ENCODE measurements at places on chromosomes 12 and 14.

DNA sequence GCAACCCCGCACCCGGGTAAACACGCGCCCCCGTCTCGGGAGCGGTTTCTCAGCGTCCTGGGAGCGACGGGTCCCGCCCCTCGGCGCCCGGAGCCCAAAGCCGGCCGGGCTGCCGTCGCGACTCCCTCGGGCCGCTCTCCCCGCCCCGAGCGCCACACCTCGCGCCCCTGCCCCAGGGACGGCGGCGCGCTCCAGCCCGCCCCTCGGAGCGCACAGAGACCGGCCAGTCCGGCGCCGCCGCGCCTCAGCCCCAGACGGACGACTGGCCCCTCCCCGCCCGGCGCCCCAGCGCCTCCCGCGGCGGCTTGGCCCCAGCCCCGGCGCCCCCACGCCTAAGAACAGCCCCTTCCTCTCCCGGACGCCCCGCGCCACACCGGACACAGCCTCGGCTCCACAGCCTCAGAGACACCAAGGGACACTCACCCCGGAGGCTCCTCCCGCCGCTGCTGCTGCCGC lies 411 bp downstream of the BTBD7 start:
- DNase-seq, result peak; percentile 55

GRCh38 chr12:127126260-127126628 lies 1140.7 kb upstream of the TMEM132C start:
- no peak for DNase-seq

- no peak for DNase-seq
Measured at GRCh38 chr12:2904260-2904659, 13.6 kb downstream of the TULP3 start.

GRCh38 chr12:92075425-92075914 lies 70.2 kb downstream of the BTG1 start:
- DNase-seq, result no peak

DNA sequence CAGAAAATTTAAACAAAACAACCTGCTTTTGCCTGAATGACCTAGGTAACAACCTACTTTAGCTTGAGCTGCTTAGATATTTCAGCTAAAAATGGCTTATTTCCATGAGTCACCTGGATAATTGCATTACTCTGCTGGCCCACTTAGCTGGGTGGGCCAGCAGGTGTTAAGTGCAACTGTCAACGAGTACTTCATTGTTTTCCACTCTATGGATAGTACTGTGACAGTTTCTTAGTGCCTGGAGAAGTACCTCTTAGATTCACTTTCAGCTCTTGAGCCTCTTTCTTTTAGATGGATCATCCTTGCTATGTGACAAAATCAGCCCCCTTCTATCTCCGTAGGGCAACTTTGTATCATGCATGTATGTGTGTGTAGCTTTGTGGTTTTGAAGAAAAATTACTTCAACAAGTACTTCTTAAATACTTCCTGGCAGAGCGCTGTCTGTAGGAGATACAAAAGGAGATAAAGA lies 368.2 kb upstream of the ATP2B1 start:
- DNase-seq, result no peak

- no peak for DNase-seq
Measured at GRCh38 chr12:82225871-82226270, 132.3 kb downstream of the CCDC59 start.

DNA sequence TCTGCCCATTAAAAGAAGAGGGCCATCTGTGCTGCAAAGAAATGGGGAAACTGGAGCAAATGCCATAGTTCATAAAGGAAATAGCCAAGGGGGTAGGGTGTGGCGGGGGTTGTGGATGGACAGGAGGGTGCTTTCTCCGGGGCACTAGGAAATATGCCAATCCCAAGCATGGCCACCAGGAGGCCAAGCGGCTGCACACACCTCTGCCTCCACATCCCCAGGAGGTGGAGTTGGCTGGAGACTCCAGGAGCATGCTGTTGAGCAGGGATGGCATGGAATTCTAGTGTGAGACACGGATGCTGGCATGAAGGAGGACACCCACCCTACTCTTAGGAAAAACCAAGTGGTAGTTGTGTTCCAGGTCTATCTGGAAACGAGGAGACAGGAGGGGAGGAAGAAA lies 25.2 kb downstream of the NID2 start:
- DNase-seq, result no peak

GRCh38 chr14:24234095-24235005 lies 1.6 kb downstream of the GMPR2 start:
- no peak for DNase-seq

GRCh38 chr14:51545396-51545795 lies 106.3 kb upstream of the FRMD6 start:
- DNase-seq, result no peak

DNA sequence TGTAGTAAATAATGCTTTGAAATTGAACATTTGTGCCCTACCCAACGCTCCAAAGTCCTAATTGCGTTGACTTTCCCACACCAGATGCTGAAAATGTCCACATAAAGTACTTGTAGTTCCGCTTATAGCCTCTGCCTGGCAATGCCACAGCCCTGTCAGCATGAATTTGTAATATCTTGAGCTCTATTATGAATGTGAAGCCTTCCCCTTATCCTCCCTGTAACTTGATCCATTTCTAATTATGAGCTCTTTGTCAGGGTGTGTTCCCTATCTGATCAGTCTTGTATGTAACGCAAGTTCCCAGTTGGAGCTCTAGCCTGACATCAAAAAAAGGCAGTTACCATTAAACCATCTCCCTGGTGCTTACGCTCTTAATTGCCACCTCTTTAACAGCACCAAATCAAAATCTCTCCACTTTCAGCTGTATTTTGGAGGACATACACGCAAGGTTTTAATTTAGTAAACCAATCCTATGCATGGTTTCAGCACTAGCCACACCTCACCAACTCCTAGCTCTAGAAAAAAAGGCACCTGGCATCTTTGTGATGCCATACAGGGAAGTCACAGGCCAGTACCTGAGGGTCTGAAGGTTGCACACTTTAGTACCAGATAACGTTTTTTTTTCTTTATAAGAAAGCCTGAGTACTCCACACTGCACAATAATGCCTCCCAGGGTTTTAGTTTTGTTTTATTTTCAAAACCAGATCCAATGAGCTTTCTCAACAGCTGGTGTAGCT lies 69.3 kb downstream of the EEA1 start:
- DNase-seq, result peak; percentile 38

DNA sequence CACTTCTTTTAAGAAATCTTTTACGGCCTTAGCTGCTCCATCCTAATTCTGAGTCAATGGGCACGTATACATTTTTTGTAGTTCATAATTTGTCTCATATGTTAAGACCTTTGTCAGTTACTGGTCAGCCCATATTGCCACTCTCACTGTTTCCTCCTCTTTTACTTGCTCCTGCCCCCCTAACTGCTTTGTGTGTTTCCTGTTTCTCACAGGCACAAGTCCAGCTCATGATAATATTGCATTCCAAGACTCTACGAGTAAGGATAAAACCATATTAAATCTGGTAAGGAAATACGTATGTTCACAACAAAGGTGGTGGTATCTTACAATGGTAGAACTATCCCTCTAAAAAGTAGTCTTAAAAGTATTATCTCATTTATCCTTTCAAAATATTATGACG lies 111.7 kb downstream of the DNAI7 start:
- DNase-seq, result no peak

DNA sequence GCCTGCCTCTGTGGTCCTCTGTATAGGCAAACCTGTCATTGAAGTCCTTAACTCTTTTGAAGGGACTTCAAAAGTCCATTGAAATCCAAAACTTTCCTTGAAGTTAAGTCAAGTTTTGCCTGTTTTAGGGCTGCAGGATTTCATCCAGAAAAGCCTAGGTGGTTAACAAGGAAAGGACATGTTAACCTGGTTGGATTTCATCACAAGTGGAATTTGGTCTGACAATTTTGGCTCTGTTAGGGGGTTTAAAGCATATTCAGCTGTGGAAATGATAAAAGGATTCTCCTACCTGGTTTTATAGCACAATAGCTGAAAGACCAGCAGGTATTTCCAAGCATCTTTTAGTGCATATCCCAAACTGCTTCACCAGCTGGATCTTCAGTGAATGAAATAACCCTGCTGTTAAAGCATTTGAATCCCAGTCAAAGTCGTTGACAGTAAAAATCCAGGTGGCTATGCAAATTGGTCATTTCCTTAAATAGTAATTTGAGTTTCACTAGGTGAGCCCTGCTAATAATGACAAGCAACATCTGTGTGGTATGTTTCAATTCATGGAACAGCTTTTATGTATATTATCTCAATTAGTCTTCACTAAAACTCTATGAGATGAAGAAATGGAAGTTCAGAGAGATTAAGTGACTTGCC lies 400.5 kb downstream of the ETNK1 start:
- no peak for DNase-seq

DNA sequence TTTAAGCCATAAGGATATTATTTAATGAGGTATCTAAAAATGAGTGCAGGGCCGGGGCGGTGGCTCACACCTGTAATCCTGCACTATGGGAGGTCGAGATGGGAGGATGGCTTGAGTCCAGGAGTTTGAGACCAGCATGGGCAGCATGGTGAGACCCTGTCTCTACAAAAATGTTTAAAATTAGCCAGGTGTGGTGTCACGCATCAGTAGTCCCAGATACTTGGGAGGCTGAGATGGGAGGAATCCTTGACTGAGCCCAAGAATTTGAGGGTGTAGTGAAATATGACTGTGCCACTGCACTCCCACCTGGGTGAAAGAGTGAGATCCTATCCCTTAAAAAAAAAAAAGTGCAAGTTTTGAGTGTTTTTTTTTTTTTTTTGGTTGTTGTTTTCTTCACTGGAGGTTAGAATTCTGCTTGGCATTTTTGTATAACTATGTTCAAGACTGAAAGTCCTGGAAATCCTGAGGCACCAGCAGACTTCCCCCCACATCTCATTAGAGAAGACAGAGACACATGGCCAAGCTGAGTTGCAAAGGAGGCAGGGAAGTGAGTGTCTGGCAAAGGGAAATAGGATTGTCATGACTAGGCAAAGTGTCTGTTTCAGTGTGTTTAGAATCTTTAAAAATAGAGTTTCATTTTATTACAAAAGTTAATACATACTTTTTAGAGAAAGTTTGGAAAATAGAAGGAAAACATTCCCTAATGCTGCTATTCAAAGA lies 53.5 kb upstream of the DUSP6 start:
- no peak for DNase-seq

DNA sequence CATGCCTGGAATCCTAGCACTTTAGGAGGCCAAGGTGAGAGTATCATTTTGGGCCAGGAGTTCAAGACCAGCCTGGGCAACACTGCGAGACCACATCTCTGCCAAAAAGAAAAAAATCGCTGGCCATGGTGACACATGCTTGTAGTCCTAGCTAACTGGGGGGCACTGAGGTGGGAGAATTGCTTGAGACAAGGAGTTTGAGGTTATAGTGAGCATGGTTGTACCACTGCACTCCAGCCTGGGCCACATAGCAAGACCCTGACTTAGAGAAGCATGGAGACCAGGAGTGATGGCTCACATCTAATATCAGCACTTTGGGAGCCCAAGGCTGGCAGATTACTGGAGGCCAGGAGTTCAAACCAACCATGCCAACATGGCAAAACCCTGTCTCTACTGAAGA lies 9.2 kb downstream of the PTGES3 start:
- DNase-seq, result no peak

DNA sequence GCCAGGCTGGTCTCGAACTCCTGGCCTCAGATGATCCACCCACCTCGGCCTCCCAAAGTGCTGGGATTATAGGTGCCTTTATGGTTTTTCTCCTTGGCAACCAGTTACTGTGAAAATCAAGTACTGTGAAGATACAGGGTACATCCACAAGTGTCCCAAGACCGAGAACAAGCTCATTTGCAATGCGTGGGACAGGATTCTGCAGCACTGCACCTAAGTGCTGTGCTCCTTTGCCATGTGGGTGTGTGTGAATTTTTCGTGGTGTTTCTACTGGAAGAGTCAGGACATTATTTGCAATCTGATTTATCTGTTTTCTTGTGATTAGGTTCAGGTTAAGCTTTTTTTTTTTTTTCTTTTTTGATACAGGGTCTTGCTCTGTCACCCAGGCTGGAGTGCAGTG lies 7.1 kb upstream of the C14orf93 start:
- no peak for DNase-seq

DNA sequence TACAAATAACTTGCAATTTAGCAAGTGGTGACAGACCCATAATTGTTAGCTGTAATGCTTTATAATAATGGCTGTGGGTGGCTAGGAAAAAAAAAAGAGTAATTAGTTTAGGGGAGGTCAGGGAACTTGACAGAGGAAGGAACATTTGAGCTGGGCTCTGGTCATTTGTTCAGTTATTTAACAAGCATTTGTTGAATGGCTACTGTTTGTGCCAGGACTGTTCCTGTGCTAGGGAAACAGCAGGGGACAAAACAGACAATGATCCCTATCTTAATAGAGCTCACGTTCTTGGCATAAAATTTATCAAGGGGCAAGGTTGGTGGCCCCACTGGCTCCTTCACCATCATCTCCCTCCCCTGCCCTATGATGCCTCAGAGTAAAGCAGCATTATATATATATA lies 18.5 kb downstream of the CHST11 start:
- no peak for DNase-seq

DNA sequence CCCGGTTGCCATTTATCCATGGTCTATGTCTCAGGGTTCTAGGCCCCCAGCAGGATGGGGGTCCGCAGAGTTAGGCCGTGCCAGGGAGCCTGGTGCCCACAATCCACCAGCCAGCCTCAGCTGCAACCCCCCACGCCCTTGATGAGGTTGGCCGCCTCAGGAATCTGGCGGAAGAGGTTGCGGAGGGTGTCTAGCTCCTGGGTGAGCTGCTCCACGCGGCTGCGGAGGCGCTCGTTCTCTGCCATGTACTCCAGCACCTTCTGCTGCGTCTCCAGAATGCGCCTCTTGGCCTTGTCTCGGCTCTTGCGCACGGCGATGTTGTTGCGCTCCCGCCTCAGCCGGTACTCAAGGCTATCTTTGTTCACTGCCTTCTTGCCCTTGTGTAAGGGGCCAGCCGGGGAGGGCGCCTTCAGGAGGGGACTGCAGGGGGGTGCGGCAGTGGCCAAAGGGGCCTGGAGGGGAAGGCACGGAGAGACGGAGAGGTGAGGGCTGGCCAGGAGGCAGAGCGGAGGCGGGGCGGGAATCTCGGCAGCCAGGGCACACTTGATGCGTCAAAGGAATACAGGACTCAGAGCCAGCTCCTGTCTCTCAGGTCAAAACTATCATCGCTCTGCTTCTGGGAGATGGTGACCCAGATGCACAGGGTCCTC lies 1.6 kb downstream of the CEBPE start:
- no peak for DNase-seq

GRCh38 chr12:84825149-84825548 lies 87.5 kb downstream of the SLC6A15 start:
- DNase-seq, result no peak

DNA sequence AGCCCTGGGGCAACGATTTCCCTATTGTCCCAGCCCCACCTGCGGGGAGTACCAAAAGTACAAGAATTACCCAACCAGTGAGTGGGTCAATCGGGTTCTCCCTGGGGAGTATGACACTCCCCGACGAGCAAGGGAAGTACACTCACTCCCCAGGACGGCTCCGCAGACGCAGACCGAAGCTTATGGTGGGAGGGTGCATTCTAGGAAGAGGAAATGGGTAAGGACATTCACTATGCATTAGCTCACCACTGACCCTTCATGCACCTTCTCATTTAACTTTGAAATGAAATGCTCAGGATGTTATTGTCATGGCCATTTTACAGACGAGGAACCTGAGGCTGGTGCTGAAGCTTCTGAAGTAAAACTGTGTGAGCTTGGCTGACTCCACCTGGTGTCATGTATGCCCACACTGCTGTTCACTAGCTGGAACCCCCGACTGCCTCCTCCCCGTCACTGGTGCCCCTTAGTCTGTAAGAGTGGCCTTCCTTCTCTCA lies 45.8 kb upstream of the TMED10 start:
- DNase-seq, result no peak

GRCh38 chr14:24475261-24475660 lies 32.7 kb upstream of the SDR39U1 start:
- no peak for DNase-seq
